ENCODE measurements at places on chromosomes 1 and 21.

- DNase-seq = no peak
These were observed 47.6 kb upstream of the DMRTB1 start for GRCh38 chr1:53411541-53412152.

DNA sequence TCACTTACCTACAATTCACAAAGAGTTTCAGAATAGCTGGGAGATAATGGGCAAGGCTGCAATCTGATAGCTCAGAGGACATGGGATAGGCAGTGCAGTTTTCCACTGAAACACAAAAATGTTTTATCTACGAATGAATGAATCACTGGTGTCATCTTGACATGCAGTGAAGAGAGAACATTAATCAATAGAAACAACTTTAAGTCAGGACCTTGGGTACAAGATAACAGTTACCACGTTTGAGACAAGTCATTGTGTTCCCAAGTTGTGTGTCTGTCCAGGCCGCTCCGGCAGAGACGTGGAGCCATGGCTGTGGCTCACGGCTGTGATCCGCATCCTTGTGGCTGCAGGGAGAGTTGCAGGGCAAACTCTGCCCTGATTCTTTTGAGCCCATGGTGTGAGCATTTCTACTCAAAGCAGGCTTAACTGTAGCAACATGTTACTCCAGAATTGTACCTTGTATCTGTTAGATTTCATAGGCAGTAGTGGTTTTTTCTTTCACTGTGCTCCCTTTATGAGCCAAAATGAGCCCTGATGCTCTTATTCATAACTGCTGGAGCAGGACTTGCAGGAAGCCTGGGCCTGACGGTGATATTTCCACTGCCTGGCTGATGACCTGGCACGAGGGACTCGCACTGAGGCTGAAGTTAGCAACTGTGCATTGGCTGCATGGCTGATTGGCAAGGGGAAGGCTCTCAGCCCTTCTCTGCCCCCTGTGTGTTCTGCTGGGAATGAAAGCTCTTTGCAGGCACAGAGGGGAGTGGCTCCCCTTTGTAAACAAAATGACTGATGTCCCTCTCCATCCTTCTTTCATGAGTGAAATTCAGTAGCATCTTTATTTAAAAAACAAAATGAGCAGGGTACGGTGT lies 465.2 kb downstream of the AJAP1 start:
- DNase-seq = no peak

- no peak for DNase-seq
These were observed 63.8 kb downstream of the OLFML3 start for GRCh38 chr1:114043054-114043453.

DNA sequence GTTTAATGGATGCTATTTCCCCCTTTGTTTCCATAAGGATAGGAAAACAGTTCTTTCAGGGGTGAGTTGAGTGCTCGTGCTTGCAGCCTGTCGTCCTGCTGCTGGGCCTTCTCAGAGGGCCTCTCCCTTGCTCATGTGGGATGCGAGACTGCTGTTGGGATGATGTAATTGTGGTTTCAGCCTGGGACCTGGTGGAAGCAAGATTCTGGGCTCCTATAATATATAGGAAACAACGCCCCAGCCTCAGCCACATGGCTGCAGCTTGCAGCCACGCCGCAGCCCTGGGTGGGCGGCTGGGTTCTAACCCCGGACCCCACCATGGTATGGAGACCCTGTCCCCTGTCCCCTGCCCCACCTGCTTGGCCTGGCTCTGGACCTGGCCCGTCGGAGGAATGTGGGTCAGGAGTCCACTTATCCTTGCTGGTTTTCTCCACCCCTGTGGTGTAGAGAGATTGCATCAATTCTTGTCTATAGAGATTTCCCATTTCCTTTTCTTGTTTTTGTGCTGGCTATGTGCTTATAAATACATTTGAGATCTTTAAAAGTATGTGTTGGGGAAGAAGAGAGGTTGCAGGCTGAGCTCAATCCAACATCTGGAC lies 357.8 kb downstream of the SIPA1L2 start:
- no peak for DNase-seq

DNA sequence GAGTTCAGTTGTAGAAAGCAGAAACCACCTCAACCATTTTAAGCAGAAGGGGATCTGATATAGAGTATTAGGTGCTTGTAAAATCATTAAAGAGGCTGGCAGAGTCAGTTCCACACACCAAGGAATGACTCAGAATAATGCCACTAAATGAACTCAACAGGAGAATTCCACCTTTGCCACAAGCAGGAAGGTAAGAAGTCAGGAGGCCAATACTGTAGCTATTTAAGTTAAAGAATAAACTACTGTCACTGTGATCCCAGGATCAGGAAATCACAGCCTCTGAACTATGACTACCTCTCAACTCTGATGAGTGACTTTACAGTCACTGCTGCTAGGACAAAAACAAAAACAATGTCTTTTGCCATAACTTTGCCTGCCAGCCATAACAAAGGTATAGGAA lies 52.5 kb upstream of the PRMT6 start:
- DNase-seq = no peak

GRCh38 chr1:44366371-44366975 lies 11.4 kb upstream of the ERI3 start:
- no peak for DNase-seq
